ENCODE measurements at places on chromosomes 7 and 10.

DNA sequence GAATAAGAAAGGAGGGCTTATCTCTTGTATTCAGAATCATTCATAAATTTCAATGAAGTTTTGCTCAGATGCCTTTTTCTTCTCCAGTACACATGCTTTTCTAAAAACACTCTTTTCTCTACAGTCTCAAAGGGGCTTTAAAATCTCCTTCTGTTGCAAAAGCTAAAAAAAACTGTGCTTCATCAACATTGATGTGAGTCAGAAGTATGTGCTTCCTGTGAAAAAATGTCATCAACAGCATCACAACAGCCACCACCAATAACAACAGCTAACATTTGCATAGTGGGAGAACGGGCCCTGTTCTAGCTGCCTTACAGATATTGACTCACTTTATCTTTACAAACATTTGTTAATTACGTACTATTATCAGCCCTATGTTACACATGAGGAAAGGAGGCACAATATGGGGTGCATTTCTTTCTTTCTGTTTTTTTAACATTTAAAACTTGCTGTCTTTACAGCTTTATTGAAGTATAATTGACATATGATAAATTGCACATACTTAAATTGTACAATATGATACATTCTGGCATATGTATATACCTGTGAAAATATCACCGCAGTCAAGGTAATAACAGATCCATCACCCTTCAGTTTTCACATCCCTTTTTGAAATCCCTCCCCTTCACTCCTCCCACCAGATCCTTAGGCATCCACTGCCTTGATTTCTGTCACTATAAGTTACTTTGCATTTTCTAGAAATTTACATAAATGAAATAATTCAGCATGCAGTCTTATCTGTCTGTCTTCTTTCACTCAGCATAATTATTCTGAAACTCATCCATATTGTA is 1605.4 kb upstream of the LRRTM3 start:
- DNase-seq = no peak

DNA sequence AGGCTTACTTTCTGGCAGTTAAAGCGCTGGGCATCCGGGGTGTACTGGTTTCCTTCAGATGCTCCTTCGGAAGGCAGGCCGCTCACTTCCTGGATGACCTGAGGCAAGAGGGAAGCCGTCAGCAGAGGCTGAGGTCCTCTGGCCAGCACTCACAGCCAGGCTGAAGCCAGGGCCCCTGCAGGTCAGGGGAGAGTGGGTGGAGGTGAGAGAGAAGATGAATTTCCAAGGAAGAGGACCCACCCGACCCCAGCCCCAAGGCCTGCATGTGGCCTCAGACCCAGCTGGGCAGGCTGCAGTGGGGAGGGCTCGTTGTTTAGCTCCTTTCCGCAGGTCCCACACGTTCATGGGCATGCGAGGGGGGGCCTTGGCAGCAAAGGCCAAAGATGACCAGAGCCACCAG is 71.3 kb downstream of the VWA2 start:
- DNase-seq = no peak

GRCh38 chr7:102813191-102814024 is 64.6 kb downstream of the FAM185A start:
- DNase-seq = no peak

DNA sequence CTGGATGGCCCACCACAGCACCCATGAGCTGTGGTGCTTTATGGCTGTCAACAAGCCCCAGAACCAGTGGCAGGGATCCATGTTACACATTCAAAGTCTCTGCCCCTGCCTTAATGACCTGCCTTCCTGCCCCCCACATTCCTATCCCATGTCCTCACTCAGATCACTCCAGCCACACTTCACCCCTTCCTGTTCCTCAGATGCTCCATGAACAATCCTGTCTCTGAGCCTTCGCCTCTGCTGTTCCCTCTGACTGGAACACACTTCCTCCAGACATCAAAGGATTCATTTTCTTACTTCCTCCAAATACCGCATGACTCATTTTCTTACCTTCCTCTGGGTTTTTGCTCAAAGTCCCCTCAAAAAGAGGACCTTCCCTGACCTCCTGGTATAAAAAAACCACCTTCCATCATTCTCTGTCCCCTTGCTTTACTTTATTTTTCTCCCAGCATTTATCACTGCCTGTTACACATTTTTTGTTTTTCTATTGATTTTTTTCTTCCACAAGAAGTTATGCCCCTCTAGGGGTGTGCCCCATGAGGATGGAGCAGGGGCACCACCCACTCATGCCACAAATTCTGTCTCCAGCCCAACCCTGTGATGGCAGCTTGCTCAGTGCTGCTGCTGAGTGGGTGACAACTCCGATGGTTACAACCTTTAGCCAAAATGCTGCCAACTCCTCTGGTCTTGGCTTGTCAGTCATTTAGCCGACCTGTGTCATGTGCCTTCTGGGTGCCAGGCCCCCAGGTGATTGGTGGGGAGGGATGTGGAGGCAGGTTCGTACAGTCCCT is 18.2 kb downstream of the COL13A1 start:
- DNase-seq = no peak

DNA sequence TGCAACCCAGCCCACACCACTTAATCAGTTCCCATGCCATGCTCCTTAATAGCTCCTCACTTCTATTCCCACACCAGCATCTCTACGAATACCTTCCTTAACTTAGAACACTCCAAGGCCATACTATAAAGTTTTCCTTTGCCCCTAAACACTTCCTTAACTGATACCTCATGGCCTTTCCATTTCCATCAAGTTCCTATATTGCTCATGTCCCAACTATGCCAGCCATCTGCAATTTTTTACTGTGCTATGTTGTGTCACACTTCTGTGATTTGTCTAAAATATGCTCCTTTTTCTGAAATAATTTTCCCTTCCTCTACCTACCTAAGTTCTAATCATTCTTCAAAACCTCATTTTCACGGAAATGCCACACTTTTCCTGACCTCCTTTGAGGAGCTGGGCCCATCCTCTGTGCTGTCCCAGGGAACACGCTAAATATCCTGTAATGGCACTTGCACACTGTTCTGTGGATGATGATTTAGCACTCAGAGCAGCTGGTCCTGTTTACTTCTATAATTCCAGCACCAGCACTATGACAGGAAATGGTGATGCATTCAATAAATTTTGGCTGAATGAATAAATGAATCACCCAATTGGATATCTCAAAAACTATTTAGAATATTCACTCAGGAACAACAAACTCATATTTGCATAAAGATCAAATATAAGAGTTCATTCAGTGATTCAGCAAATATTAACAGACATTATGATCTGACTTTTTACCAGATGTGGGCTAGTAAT is 266.5 kb upstream of the HGF start:
- DNase-seq = no peak

DNA sequence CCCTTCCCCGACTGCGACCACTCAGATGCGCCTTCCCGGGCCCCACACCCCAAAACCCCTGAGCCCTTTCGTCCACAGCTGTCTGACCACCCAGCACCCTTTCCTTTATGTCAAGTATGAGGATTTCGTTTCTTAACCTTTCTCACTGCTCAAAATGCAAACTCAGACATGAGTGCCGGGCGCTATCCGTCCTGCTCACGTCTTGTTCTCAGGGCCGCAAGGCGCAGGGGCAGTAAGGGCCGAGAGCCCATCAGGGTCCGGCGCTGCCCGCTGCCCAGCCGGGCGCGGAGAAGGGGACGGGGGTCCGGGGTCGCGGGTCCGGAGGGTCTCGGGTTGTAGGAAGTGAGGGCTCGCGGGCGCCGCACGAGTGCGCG is 670 bp upstream of the RBM33 start:
- DNase-seq = peak; percentile 75

DNA sequence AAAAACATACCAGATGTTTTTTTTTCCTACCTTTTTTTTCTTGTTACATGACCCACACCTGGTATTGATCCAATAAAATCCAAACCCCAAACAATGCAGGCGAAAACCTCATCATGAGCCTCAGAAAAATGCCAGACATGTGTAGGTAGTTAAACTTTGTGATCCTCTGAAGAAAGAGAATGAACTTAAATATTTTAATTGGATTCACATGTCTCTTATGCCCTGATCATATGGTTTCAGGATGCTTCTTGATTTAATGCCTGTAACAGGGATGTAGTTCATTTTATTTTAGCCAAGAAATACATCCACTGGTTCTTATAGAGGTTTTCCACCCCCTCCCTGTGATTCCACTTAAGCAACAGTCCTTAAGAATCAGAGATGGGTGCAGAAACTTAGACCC is 451.6 kb downstream of the TYW1 start:
- DNase-seq = no peak

DNA sequence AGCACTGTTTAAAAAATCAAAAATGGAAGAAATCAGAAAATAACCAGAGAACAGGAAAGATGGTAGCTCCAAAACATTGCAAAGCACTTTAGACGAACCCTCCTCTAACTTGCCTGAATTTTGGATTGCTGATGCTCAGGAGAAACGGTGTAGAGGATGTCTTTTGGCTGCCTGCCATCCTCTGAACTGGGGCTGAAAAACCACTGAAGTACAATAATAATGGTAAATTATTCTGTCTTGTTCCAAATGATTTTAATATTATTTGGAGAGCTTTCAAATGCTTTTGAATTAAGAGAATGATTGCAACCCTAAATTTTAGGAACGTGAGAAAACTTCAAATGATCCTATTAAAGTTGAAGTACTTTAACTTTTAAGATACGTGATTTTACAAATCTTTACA is 167.3 kb upstream of the SLC13A1 start:
- DNase-seq = no peak

DNA sequence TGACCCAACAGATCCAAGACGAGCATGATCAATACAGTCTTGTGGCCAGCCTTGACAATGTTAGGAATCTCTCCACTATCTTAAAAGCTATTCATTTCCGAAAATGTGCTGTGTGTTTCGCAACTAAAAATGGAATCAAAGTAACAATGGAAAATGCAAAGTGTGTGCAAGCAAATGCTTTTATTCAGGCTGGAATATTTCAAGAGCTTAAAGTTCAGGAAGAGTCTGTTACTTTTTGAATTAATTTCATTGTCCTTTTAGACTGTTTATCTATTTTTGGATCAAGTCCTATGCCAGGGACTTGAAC is 24.3 kb upstream of the TIAL1 start:
- DNase-seq = no peak

DNA sequence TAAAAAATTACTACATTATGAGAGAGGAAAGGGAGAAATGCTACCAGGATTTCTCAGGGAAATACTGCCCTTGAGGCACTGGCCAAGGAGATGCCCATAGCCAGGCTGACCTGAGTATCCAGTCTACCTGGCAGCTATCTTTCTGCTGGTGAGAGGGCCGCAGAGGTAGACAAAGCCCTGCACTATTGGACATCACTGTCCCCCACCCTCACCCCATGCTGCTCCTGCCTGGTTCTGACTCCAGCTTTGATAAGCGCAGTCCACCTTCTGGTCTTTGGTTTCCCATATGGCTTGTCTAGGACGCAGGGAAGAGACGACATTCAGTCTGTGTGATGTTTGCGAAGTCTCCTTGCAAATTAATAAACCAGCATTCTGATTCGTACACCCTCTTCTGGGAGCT is 3.7 kb downstream of the ITPRIP start:
- no peak for DNase-seq

- DNase-seq = no peak
Measured at GRCh38 chr7:46565253-46566096, 644.4 kb upstream of the IGFBP3 start.

DNA sequence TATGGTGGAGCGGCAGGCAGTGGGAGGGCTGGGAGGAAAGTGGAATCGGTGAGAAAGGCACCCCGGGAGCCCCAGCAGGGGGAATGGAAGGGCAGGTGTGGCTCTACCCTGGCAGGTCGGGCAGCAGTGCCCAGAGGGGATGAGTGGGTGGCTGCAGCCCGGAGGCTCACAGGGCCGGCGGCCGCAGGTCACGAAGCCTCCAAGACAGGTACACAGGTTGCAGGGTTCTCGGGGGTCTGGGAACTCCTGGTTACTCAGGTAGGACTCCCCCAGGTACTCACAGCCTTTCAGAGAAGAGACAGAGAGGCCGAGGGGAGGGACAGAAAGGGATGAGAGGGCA is 21.8 kb downstream of the KCP start:
- DNase-seq = peak; percentile 20

DNA sequence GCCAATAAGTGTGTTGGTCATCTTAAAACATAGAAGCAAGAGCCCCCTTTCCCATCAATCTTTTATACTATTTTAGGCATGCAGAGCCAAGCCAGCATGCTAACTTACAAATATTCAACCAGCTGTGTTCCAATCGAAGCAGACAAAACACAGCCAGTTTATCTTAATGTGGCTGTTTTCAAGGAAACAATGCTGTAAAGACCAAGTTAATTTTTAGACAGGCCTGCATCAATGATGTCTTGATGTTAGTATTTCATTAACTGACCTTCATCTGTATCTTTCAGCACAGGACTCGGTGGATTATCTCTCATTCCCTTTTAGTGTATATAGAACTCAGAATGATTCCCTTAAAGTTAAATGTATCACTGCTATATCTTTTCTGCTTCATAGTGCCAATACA is 262.0 kb upstream of the ZWINT start:
- no peak for DNase-seq

DNA sequence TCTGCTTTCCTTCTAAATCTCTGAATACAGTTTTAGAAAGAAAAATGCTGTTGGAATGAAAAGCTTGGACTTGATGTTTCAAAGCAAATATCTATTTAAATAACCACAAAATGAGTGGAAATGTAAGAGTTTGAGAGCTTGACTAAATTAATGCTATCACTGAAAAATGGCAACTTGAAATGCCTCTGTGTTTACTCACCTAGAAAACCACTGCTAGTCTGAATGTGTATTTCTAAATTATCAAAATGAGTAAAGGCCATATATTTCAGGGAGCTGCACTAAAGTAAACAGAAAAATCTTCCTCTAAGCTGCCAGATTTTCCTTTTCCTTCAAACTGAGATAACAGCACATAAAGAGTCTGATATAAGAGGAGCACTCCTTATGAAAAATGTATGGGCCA is 87.9 kb downstream of the DPY19L1 start:
- no peak for DNase-seq

DNA sequence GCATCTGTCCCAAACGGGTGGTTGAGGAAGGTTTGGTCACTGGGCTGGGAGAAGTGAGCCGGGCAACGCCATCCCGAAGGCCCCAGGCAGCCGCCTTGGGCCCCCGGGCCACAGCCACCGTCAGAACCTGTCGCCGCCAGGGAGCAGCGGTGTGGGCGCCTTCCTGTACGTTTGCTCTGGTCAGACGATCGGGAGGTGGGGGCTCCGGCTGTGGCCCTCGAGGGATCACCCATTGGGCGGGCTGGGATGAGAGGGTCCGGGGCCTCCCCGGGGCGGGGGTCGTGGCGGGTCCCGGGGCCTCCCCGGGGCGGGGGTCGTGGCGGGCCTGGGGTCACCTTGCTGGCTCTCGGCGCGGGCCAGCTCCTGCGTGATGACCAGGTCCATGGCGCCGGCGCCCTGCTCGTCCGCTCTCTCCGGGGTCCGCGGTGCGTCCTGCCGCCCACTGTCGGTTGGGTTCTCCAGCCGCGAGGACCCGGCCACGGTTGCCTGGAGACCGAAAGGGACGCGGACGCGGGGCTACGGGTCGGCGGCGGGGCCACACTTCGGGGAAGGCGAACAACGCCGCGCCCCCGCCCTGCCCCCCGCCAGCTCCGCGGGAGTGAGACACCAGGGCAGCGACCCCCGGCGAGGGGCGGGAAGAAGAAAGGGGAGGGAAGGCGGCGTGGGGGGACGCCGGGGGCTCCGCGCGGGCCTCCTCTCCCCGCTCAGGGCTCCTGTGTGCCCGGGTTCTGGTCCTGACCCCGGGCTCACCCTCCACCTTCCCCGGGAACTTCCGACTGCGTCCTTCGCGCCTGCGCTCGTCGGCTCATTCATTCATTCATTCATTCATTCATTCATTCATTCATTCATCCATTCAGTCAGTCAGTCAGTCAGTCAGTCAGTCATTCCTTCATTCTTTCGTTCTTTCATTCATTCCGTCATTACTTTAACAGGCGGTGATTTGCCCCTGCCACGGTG is at the start of gene CFAP46:
CFAP46 (minus strand) TSS at position 470 of the 957 bp plus-strand sequence; CDS start at position 384, 86 bp downstream.
- peak; percentile 89 for DNase-seq

Data from right forelimb (tissue), 1 donor.